SW 1271 (cell line): ENCODE measurements at places on chromosomes 5 and 9.

- no peak for DNase-seq
These were observed 428.2 kb downstream of the ENC1 start for GRCh38 chr5:74212336-74212735.

- DNase-seq: no peak
These were observed 43.0 kb upstream of the BOD1 start for GRCh38 chr5:173659423-173659822.

GRCh38 chr5:56269216-56269927 lies 36.2 kb upstream of the ANKRD55 start:
- peak; percentile 68 for DNase-seq

- no peak for DNase-seq
These were observed 71.9 kb upstream of the LRRTM2 start for GRCh38 chr5:138946831-138947560.

DNA sequence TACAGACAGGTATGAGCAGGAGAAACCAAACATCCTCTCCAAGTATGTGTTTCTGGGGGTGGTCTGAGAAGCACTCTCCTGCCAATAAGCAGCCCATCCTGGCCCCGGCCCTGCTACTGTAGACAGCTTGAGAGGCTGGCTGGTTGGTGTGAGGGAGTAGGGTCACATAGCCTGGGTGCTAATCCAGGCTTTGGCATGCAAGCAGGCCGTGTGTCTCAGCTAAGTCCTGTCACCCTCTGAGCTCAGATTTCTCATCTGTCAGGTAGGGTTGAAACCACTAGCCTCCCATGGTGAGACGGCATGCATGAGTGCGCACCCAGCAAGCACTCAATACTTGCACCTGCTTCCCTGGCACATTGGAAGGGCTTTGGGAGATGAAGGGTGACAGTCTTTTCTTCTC lies 49.8 kb upstream of the PHYKPL start:
- no peak for DNase-seq

DNA sequence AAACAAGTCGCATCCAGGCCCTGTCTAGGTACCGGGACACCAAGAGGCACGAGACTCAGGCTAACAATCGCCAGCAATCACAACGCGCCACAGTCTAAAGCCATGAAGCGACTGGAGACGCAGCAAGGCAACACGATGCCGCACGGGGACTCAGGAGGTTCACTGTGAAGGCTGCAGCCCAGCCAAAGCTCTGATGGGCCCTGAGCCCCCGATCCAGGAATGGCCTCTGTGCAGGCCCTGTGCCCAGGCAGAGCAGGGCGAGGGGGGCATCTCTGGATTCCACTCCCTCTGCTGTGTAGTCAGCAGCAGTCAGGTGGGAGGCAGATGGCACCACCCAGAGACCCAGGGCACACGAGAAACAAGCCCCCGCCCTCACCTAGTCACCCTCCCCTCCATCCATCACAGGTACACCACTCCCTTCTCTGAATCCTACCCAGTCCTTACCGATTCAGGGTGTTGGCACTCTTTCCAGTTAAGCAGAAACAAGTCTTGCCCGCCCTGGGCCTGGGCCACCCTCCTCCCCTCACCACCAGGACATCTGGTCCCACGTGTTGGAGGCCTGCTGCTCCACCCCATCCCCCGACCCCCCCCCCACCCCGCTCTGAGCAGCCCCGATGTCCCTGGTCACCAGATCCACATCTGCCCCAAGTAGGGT lies 1.1 kb downstream of the RALGDS start:
- no peak for DNase-seq

- peak; percentile 93 for DNase-seq
These were observed at the start of gene STING1 for GRCh38 chr5:139482050-139482889. Gene STING1 (minus strand): TSS chr5:139482758. CDS start chr5:139481704, 1,054 bp downstream.

GRCh38 chr5:7488734-7489133 lies 92.8 kb downstream of the ADCY2 start:
- no peak for DNase-seq

- DNase-seq: no peak
These were observed 160.2 kb downstream of the SH3GL2 start for GRCh38 chr9:17739022-17739421.

DNA sequence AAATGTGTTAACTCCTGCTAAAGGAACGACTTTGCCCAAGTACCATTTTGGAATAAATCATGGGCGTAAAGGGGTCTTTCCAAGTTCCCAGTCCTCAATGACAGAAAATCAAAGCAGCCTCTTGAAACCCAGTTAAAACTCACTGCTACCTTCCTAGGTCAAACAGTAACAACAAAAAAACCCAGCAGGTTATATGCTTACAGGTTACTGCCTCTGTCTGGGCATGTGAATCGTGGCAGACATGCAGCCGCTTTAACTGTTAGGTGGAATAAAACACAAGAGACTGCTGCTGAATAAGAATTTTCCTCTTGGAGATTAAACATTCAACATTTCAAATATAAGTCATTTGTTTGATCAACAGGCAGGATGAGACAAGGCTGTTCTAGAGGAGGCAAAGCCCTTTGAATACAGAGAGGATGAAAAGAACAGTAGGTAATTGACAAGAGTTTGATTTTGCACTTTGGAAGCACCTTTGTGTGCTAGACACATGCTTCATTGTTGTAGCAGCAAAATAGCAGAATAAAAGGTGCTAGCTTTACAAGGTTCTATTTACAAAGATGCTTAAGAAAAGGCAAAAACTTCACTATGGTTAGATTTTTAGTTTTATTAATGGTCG lies 319.4 kb downstream of the NDUFS4 start:
- DNase-seq: no peak

DNA sequence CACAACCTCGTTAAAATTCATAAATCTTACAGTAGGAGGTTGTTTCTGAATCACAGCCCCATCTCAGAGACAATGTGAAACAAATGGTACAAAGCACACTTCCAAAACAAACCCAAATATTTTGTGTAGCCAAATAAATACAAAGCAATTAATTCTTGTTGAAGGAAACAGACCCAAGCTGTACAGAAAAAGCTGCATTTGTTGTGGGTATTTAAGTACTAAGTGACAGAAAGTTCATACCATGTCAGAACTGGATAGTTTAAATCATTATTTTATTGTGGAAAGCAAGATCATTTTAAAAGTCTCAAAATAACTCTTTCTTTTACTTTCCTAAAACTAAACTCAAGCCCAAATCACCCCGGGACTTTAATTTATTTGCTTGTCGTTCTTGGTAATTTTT lies 570.7 kb downstream of the ELAVL2 start:
- DNase-seq: no peak

GRCh38 chr5:126341906-126342630 lies 81.1 kb upstream of the GRAMD2B start:
- DNase-seq: no peak

- DNase-seq: no peak
These were observed 119.3 kb upstream of the DPYSL3 start for GRCh38 chr5:147629196-147629595.

GRCh38 chr5:151496041-151496484 lies 48.7 kb downstream of the SLC36A1 start:
- DNase-seq: no peak

GRCh38 chr9:16316911-16317817 lies 553.3 kb downstream of the BNC2 start:
- no peak for DNase-seq

GRCh38 chr5:179732918-179733771 lies 523 bp downstream of the MAML1 start:
- DNase-seq: no peak

DNA sequence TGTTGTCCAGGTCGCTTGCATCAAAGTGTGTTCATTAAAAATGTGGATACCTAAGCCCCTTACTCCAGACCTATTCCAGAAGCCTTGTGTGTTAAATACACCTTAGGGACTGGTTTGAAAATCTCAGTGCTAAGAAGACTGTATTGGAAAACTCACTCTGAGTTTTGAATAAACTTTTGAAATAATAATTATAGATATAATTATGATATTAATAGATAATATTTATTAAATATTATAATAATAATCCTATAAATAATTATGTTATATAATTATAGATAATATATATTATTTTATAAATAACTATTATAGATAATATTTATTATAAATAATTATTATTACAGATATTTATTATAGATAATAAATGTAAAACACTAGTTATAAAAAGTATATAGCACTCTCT lies 165.3 kb downstream of the ARRDC3 start:
- no peak for DNase-seq

DNA sequence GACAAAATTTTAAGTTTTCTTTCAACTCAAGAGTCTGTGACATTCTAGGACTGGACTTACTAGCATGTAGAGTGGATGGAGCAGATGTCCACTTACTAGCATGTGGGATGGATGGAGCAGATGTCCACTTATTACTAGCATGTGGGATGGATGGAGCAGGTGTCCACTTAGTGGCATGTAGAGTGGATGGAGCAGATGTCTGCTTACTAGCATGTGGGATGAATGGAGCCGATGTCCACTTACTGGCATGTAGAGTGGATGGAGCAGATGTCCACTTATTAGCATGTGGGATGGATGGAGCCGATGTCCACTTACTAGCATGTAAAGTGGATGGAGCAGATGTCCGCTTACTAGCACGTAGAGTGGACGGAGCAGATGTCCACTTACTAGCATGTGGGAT lies 2.4 kb downstream of the SLC36A1 start:
- no peak for DNase-seq

- no peak for DNase-seq
These were observed 422.7 kb upstream of the GRAMD2B start for GRCh38 chr5:126000507-126000906.

- no peak for DNase-seq
These were observed 681 bp downstream of the MAN2A1 start for GRCh38 chr5:109690242-109690974.

GRCh38 chr5:172133359-172134029 lies 54.5 kb downstream of the STK10 start:
- DNase-seq: no peak

- DNase-seq: peak; percentile 21
These were observed 39.8 kb upstream of the RANBP6 start for GRCh38 chr9:6055216-6055615.

DNA sequence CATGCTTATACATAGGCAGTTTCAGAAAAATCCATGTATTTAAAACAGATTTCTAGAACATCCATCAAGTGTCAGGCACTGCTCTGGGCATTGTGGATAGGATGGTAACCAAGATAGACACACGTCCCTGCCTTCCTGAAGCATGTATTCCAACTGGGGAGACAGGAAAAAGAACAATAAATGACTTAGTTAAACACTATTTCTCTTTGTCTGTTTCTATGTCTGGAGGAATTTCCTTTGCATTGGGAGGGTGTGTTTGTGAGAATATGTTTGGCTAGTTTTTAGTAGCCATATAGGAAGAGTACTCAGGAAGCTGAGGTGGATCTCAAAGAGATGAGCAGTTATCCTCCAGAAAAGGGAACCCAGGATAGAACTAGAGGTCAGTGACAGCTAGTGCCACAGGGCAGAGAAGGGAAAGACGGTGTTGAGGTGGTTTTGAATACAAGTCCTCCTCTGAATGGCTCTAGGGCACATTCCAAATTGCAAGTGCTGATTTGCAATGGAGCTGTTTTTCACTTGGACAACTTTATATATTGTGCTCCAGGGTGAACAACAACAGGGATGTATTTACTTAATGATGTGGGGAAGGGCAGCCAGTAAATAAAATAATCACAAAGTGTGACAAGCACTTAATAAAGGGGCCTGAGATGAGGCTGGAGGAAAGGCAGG lies 144.7 kb upstream of the SHB start:
- DNase-seq: no peak

DNA sequence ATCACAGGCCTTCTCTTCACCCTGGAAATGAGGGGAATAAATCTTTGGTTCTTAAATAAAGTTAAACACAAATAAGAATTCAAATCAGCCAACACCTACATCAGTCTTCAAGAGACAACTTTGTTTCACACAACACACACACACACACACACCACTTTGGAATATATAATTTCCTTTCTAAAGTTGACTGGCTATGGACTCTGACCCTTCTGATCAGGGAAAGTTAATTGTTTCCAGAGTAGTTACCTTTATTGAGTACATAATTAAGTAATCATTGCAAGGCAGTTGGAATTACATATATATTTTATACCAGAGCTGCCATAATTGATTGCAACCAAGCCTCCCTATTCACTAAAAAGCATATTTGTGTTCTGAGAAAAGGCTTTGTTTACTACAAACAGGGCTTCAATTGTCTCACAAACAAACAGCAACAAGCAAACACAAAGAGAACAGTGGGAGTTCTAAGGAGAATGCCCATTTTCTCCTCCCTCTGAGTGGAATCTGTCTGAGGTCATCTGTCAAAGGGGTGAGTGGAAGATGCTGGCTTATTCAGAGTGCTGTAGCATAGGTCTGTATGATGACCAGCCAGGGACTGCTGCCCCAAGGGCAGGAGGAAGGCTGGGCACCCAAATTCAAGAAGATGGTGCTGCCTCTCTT lies 136.6 kb downstream of the SEMA6A start:
- no peak for DNase-seq

DNA sequence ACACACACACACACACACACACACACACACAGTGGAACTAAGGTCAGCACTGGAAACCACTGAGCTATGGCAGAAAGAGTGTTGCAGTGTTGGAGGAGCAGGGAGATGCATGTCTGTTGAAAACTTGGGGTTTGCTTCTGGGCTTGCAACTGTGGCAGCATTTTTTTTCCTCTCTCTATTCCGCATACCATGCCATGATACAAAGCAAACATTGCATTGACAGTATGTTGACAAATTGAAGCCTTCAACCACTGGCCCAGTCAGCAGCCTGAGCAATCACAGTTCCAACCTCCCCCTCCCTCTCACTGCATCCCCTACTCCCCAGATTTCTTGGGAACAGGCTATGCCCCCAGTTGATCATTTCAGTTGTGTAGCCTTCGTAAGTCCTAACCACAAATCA lies 478.1 kb upstream of the WWC1 start:
- DNase-seq: no peak

- DNase-seq: no peak
These were observed 47.3 kb downstream of the S1PR3 start for GRCh38 chr9:89038382-89039103.

DNA sequence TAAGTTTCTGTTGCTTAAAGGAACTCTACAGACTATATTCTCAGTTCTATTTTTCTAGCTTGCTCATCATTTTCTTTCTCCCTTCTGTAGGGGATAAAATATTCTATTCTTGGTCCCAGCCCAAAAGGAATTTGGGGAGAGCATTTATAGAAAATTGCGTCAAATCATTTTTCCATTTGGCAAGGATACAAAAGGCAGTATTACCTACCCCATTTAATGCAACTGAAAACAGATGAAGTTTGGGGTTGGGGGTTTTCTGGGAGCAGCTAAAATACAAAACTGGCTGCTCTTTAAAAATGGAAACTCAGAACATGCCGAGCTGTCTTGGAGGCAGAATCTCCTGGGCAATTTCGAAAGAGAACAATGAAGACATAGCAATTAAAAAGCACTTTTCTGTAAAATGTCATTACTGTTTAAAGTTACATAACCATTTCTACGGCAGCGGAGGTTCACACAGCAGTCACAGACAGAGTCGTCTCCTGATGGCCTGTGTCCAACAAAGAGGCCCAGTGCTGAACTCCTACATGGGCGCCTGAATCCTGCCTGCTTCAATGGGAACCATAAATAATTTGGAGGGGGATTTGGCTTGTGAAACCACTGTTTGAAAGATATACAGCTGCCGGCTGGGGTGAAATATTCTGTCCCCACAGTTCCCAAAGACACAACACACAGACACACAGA lies 152.4 kb downstream of the BRINP1 start:
- no peak for DNase-seq

- no peak for DNase-seq
These were observed 308.0 kb upstream of the RPS23 start for GRCh38 chr5:82586181-82586580.
